ENCODE measurements at places on chromosomes 12 and 14. TPM values are rescaled to one million over a fixed set of nuclear protein-coding genes. Genes with fewer than 3 reads are reported as not detected.

DNA sequence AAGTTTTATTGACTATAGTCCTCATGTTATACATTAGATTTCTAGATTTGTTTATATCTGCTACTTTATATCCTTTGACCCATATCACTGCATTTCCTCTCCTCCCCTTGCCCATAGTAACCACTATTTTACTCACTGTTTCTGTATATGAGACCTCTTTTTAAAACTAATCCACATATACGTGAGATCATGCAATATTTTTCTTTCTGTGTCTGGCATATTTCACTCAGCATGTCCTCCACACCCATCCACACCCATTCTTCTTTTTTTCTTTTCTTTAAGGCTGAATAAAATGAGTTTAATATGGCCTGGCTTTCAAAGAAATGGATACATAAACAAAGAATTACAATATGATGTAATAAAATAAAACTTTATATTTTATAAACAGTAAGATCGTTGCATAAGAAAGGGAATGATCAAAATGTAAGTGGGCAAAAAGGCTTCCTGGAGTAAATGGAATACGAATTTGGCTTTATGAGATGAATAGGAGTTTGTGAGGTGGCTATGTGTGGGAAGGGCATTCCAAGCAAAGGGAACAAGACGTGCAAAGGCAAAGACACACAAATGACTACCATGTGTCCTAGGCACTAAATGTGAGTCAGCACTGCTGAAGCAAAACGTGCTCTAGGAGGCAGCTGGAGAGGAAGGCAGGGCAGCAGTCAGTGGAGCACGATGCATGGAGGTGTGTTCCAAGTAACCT, 53.2 kb upstream of the HIF1A start:
- no peak for DNase-seq

DNA sequence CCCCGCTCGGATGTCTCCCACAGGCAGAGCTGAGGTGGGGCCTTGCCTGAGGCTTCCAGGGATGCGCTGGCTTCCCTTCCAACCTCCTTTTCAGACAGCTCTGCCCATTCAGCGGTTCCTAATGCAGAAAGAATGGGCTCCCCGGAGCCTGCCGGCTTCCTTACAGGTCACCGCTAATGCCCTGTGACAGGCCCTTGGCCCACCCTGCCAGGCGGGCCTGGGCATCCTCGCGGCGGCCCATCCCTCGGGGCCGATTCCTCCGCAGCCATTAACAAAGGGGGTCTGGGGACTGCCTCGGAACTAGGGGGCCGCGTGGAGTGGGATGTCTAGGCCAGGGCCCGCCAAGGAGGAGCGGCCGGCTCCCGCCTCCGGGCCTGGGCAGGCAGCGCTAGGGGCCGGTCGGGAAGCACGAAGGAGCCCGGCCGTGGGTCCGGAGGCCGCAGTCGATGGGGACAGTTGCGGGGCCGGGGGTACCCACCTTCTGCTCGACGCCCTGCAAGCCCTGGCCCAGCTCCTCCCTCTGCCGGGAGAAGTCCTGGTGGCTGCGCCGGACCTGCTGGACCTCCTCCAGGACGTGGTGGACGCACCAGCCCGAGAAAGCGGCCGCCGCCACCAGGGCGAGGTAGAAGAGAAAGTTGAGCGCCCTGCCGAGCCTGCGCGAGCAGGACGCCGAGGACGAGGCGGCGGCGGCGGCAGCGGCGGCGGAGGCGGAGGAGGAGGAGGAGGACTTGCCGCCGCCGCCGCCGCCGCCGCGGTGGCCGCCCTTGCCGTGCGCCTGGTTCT, 738 bp downstream of the CKAP4 start:
- DNase-seq: peak; percentile 76

DNA sequence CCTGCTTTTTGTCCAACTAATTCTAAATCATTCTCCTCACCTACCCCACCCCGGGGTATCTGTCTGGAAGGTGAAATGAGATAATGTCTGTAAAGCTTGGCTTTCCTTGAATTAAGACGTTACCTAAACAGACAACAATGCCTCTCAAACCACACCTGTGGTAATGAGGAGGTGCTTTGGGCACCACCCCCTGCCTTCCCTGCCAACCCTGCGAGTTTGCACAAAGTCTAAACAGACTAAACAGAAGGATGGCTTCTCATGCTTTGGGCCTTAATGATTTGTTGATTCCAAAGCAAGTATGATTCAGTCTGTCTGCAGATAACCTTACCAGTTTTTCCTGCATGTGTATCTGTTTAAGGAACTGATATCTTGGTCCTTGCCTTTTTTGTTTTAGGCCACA, 82.4 kb downstream of the ZFC3H1 start:
- DNase-seq: no peak

The NT5DC3 gene
- 26.2 TPM for total RNA-seq

- DNase-seq: no peak
Measured at GRCh38 chr12:95766356-95767019, 24.1 kb downstream of the NTN4 start.

- DNase-seq: no peak
Measured at GRCh38 chr14:93973607-93974006, 2.8 kb downstream of the ASB2 start.

The TRPV4 gene
- total RNA-seq: 1.3 TPM

DNA sequence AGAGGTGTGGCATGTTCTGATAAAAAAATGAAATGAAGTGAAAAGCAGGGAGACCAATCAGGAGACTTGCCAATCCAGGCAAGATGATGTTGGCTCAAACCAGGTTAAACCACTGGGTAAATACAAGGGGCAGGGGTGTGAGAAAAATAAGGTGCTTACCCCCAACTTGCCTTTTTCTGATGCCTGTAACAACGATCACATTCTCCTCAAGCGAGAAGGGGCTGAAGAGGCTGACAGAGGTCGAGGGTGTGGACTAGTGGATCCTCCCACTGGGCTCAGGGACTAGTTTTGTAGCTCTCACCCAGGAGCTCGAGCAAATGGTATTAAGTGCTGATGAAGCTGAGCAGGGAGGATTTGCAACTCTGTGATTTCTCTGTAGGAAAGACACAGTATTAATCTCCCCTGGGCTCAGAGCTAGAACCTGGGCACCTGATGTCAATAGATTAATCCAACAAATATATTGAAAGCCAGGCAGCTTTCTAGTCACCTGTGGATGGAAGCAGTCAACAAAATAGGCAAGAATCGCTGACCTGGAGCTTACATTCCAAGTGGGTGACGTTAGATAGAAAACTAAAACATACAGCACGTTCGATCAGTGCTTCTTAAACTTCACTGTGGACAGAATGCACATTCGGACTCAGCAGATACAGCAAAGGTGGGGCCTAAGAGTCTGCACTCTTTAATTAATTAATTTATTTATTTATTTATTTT, 15.2 kb upstream of the EAPP start:
- DNase-seq: peak; percentile 23

GRCh38 chr12:2319737-2320506, 267.1 kb downstream of the CACNA1C start:
- DNase-seq: no peak

The TRIM9 gene
- 5.4 TPM for total RNA-seq

The AICDA gene
- 0.40 TPM for total RNA-seq

DNA sequence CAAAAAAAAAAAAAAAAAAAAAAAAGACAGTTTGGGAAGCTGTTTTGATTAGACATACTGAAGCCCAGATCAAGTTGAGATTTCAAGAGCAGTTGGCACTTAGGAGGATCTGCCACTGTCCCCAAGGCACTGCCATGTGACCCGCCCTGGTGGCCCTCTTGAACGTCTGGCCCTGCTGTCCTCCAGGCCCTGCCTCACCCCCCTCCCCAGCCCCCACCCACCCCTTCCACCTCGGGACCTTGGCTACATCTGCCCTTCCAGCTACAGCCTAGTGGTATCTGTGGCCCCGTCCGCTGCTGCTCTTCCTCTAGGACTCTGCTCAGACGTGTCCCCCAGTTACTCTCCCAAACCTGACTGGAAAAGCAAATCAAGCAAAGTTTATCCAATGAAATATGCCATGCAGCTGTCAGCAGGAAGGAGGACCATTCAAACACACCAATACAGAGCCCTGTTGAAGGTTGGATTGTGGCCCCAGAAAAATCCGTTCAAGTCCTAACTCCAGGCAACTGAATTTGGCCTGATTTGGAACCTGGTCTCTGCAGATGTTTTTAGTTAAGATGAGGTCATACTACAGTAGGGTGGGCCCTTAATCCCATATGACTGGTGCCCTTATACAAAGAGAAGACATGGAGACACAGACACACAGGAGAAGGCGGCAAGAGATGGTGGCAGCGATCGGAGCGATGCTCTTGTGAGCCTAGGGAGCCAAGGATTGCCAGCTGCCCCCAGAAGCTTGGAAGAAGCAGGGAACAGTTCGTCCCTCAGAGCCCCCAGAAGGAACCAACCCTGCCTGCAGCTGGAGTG, 17.7 kb downstream of the SLC25A29 start:
- DNase-seq: no peak

The TCL1A gene
- 0.67 TPM for total RNA-seq

The HOXC9 gene
- total RNA-seq: 10.2 TPM

- no peak for DNase-seq
Measured at GRCh38 chr12:25767606-25768005, 190.9 kb upstream of the RASSF8 start.

The LBHD2 gene
- not detected for total RNA-seq

GRCh38 chr14:20356422-20356821, 13.0 kb downstream of the PARP2 start:
- no peak for DNase-seq

- DNase-seq: no peak
Measured at GRCh38 chr12:106647793-106648514, 65.2 kb downstream of the RFX4 start.

GRCh38 chr14:51479584-51480325, 172.0 kb upstream of the FRMD6 start:
- DNase-seq: no peak

- no peak for DNase-seq
Measured at GRCh38 chr12:104054681-104055346, 4.8 kb upstream of the GLT8D2 start.

DNA sequence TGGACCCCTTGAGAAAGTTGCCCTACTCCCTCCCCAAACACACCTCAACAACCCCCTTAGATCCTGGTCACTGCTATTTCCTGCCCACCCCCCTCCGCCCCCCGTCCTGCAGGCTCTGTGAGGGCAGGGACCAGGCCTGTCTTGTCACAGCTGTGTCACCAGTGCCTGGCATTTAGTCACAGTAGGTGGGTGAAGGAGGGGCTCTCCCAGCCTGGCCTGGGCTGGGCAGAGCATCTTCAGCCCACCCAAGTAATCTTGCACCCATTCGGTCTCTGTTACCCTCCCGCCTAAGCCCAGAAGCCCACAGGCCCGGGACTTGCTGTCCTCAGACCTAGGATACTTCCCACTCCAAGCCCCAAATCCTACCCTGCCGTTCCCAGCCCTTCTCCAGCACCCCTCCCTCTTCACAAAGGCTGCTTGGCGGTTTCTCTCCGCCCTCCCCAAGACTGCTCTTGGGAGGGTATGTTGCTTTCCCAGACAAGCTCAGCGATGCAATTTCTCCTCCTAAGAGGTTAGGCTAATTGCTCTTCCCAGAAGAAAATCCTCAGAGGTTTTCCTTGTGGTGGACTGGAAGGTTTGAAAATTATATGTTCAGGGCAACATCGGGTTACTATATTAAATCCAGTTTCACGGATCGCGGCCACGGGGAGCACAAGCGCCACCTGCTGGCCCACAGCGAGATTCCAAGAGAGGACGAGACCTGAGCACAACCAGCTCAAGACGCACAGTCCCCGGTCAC, 50.8 kb upstream of the ZFP36L1 start:
- peak; percentile 90 for DNase-seq

GRCh38 chr14:88834883-88835431, 10.5 kb downstream of the TTC8 start:
- no peak for DNase-seq

GRCh38 chr14:68148276-68148675, 328.7 kb downstream of the RAD51B start:
- no peak for DNase-seq

GRCh38 chr12:64120568-64120967, 101.5 kb downstream of the KICS2 start:
- DNase-seq: no peak

The C1RL gene
- 117 TPM for total RNA-seq
